ENCODE measurements at places on chromosomes 6 and 20. TPM values are rescaled to one million over a fixed set of nuclear protein-coding genes. Genes with fewer than 3 reads are reported as not detected.

Gene MAS1L
- total RNA-seq = not detected

Gene KIAA0408
- 3.1 TPM for total RNA-seq

Gene HM13
- 137 TPM for total RNA-seq

Gene SLC12A5
- 0.52 TPM for total RNA-seq

Gene ADGRG6
- total RNA-seq = 1.5 TPM

Gene KIF6
- 0.62 TPM for total RNA-seq

Gene CTAGE9
- not detected for total RNA-seq

Gene RHAG
- total RNA-seq = not detected

Gene TAAR8
- not detected for total RNA-seq

Gene PRSS35
- not detected for total RNA-seq

Gene CST3
- 0.54 TPM for total RNA-seq

Gene ATP6V1G2
- 1.0 TPM for total RNA-seq

DNA sequence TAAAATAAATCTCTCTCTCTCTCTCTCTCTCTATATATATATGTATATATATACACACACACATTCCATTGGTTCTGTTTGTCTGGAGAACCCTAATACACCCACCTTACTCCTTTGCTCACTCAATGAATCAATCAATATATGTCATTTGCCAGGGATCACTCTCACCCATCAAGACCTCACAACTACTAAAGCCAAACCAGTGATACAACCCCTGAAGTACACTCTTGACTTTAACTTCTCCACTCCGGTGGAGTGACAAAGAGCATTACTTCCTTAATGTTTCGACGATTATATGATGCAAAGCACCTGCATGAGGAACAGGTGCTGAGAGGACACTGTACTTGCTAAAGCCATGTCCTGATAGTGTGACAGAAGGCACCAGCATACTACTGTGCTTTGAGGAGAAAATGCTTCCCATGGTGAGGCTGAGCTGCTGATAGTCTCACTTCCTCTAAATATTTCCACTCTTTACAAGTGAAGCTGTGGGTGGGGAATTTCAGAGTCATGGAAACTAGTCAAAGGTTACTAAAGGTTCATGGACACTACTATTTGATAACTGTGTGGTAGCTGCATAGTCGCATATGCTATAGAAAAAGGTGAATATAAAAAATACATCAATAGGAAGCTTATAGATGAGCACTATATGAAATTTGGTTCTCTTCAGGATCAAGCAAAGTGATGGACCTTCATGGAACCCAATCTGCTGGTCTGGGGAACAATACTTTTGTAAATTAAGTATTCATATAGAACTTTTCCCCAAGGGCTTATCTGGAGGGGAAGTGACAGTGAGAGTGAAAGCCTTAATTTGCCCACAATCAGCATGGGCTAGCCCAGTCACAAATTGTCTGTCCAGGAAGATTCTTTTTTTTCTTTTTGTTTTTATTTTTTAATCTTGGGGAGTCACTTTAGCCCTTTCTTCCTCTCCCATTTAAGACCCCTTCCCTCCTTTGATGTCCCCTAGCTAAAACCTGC is 141.9 kb upstream of the NEDD9 start:
- peak overlapping the region; percentile 94 for H3K27ac ChIP-seq
- no peaks in the 10 kb centered on the region for H3K27me3 ChIP-seq
- peaks cover 74% of the 10 kb centered on the region for H3K36me3 ChIP-seq

DNA sequence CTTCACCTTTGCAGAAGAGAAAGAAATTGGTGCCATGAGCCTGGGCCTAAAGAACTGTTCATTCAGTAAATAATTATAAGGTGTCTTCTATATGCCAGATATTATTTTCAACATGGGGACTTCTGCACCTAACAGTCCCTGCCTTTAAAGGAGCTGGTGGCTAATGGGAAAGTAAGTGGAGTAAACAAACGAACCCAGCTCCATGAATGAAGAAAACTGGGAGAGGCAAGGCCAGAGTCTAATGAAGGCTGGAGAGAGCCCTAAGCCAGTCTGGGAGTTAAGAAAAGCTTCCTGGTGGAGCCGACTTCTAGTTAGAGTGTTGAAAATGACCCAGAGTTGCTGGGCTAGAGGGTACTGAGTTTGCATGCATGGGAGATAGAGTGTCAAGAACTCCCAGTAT is 24.2 kb upstream of the EFHC1 start:
- H3K4me1 ChIP-seq = peaks cover 88% of the 10 kb centered on the region
- H3K4me3 ChIP-seq = no peak overlapping the region
- peaks cover 17% of the 10 kb centered on the region for H3K36me3 ChIP-seq

DNA sequence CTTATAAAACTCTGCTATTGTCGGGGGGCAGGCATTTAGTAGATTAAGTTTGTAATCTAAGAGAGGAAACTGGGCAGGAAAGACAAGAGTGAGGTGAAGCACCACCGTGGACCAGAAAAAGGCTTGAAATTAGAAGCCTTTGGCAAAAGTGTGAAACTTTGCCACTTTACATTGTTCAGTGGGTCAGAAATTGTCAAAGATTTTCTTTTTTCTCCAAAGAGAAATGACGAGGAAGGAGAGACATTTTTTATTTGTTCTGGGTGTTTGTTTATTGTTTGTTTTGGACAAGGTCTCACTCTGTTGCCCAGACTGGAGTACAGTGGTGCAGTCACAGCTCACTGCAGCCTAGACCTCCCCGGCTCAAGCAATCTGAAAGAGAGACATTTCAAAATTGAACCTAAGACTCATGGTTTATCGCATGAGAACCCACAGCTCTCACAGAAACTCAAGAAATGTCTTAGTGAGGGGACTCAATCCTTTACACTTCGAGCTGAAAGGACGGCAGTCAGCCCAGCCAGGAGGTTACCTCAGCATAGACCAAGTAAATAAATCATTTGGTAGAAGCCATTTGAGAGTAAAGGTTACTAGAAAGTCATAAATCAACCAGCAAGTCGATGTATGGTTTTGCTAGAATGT is 262.8 kb upstream of the TAB2 start:
- no peaks in the 10 kb centered on the region for H3K27me3 ChIP-seq
- H3K4me1 ChIP-seq = peaks cover 17% of the 10 kb centered on the region
- H3K36me3 ChIP-seq = no peaks in the 10 kb centered on the region
- H3K27ac ChIP-seq = no peak overlapping the region

GRCh38 chr20:50673466-50674137 is 17.7 kb downstream of the RIPOR3 start:
- no peak for DNase-seq
- H3K36me3 ChIP-seq = no peaks in the 10 kb centered on the region
- no peaks in the 10 kb centered on the region for H3K4me1 ChIP-seq
- H3K27me3 ChIP-seq = peaks cover 4% of the 10 kb centered on the region

DNA sequence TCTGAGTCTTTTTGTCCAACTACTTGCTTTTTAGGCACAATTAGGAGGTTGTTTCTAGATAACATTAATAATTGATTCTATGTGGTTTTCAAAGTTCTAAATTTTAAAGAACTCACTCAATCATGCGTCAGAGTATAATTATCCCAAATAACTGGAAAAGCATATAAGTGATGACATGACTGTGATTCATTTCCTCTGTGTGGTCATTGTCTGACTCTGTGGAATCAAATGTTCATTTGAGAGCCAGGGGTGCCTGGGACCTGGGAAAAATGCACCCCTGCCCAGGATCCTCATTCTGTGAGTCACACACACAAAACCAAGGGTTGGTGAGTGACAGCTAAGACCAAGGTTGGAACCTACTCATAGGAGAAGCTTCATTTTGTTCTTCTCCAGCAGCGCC is 127.1 kb upstream of the MLIP start:
- DNase-seq = no peak
- peaks cover 10% of the 10 kb centered on the region for H3K27me3 ChIP-seq
- no peak overlapping the region for H3K4me3 ChIP-seq
- H3K4me1 ChIP-seq = no peaks in the 10 kb centered on the region

GRCh38 chr20:44024820-44025580 is 110.3 kb downstream of the TOX2 start:
- no peak overlapping the region for H3K4me3 ChIP-seq
- no peaks in the 10 kb centered on the region for H3K36me3 ChIP-seq
- H3K27me3 ChIP-seq = peaks cover 12% of the 10 kb centered on the region
- H3K27ac ChIP-seq = no peak overlapping the region

DNA sequence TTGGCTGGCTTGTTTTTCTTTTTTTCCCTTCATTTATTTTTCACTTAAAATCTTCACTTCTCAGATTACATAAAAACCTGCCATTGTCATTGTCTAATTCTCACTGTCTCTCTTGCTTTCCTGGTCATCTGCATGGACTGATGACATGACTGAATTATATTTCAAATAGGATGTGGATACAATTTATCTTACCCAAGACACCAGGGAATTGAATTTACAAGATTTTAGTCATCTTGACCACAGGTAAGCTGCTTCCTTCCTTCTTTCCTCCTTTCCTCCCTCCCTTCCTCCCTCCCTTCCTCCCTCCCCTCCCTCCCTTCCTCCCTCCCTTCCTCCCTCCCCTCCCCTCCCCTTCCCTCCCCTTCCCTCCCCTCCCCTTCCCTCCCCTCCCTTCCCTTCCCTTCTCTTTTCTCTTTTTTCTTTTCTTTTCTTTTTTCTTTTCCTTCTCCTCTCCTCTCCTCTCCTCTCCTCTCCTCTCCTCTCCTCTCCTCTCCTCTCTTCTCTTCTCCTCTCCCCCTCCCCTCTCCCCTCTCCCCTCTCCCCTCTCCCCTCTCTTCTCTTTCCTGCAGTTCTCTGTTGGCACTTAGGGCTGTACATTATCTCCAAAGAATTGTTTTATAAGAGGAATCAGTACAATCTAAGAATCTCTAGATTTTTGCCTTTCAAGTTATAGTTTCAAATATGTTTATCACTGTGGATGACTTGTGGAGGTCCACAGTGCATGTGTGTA is 171.5 kb downstream of the CARMIL1 start:
- no peak overlapping the region for H3K27ac ChIP-seq
- no peaks in the 10 kb centered on the region for H3K27me3 ChIP-seq
- H3K4me1 ChIP-seq = peaks cover 31% of the 10 kb centered on the region
- DNase-seq = no peak
- H3K4me3 ChIP-seq = no peak overlapping the region
- peaks cover 20% of the 10 kb centered on the region for H3K36me3 ChIP-seq

- no peak overlapping the region for H3K4me3 ChIP-seq
- no peaks in the 10 kb centered on the region for H3K36me3 ChIP-seq
Observed at GRCh38 chr6:64415926-64416325, 780.3 kb downstream of the PHF3 start.

- H3K4me1 ChIP-seq = peaks cover 44% of the 10 kb centered on the region
- H3K4me3 ChIP-seq = no peak overlapping the region
- no peak overlapping the region for H3K27ac ChIP-seq
- H3K36me3 ChIP-seq = peaks cover 27% of the 10 kb centered on the region
- no peak for DNase-seq
- no peaks in the 10 kb centered on the region for H3K27me3 ChIP-seq
Observed at GRCh38 chr20:50099113-50099512, 13.8 kb downstream of the UBE2V1 start.

DNA sequence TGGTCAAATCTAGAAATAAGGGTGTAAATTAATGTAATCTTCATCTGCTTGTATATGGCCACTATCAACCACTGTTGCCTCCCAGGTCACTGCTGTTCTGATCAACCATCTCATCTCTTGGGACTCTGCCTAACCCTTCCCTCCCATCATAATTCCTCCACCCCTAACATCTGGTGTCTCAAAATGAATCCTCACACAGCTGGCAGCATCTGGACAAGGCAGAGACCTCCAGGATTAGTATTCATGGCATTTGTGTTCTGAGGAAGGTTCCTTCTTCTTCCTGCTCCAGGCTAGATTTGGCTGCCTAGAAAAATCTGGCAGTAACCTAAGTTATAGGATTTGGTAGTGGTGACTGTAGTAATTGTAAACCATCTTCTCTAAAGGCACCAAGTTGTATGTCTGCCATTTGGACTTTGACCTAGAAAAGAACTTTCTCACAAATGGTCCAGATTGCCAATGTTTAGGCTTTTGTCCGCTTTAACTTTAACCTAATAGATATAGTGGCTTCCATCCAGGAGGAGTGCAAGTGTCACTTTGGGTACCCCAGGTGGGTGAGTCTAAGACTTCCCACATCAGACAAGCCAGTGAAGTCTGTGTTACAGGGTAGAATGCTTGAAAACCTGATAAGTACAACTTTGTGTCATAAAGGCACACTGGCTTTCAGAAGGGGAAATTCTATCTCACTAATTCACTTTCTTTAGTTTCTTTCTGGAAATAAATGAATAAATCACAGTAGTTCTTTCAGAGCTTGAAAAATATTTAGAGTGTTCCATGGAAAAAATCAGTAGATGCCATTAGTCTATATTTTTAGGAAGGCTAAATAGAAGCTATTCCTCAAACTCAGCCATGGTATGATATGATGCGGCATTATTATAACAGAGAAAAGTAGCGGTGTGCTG is 3.0 kb upstream of the PHACTR2 start:
- H3K4me3 ChIP-seq = no peak overlapping the region
- H3K27ac ChIP-seq = no peak overlapping the region
- peaks cover 5% of the 10 kb centered on the region for H3K4me1 ChIP-seq
- H3K36me3 ChIP-seq = peaks cover 2% of the 10 kb centered on the region

GRCh38 chr20:15699431-15700146 is 873.7 kb downstream of the KIF16B start:
- H3K4me1 ChIP-seq = no peaks in the 10 kb centered on the region
- H3K27me3 ChIP-seq = no peaks in the 10 kb centered on the region
- H3K4me3 ChIP-seq = no peak overlapping the region
- no peaks in the 10 kb centered on the region for H3K36me3 ChIP-seq
- DNase-seq = no peak
- no peak overlapping the region for H3K27ac ChIP-seq

- H3K4me3 ChIP-seq = no peak overlapping the region
- no peaks in the 10 kb centered on the region for H3K4me1 ChIP-seq
Observed at GRCh38 chr6:76774781-76775384, 688.4 kb downstream of the HTR1B start.

- no peak overlapping the region for H3K4me3 ChIP-seq
- H3K36me3 ChIP-seq = no peaks in the 10 kb centered on the region
- peaks cover 12% of the 10 kb centered on the region for H3K27me3 ChIP-seq
- H3K4me1 ChIP-seq = no peaks in the 10 kb centered on the region
- DNase-seq = no peak
- H3K27ac ChIP-seq = no peak overlapping the region
Observed at GRCh38 chr6:153145591-153145990, 14.5 kb upstream of the RGS17 start.

DNA sequence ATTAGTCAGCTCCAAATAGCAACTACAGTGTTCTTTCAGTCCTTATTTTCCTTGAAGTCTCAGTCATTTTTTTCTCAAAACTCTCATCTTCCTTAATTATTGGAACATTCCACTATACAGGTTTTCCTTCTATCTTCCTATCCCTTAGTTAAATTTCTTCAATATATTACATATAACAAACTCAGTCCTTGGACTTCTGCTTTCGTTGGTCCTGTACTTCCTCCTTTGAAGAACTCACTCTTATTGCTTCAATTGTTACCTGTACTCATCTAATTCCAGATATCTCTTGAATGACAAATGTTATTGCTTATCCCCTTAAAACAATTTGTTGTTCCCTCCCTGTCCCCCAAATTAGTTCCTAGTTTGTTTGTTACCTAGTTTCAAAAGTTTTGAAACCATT is 67.7 kb upstream of the NOTCH4 start:
- no peaks in the 10 kb centered on the region for H3K4me1 ChIP-seq
- no peak overlapping the region for H3K4me3 ChIP-seq
- DNase-seq = no peak
- H3K27me3 ChIP-seq = peaks cover 50% of the 10 kb centered on the region
- no peak overlapping the region for H3K27ac ChIP-seq

- DNase-seq = no peak
- no peak overlapping the region for H3K4me3 ChIP-seq
- no peak overlapping the region for H3K27ac ChIP-seq
Observed at GRCh38 chr6:167420177-167420576, 95.3 kb downstream of the TTLL2 start.
